ENCODE measurements at places on chromosomes 3 and 15.

- DNase-seq: no peak
Observed at GRCh38 chr3:112699436-112699978, 58.6 kb upstream of the CCDC80 start.

DNA sequence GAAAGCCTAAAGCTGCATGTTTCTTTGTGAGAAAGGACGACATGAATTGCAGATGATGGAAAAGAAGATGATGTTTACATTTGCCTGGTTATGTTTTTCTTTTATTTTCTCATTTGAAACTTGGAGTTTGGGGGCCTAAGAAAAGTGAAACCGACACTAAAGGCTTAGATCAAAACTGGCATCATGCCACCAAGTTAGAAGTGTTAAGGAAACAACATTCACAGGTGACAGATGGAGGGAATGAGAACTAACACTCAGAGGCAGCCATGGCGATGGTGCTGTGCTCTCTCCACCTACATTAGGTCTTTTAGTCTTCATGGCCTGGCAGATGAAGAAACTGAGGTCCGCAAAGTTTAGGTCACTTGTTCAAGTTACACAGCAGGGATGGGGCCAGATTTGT, 923.6 kb downstream of the TUSC7 start:
- no peak for DNase-seq

DNA sequence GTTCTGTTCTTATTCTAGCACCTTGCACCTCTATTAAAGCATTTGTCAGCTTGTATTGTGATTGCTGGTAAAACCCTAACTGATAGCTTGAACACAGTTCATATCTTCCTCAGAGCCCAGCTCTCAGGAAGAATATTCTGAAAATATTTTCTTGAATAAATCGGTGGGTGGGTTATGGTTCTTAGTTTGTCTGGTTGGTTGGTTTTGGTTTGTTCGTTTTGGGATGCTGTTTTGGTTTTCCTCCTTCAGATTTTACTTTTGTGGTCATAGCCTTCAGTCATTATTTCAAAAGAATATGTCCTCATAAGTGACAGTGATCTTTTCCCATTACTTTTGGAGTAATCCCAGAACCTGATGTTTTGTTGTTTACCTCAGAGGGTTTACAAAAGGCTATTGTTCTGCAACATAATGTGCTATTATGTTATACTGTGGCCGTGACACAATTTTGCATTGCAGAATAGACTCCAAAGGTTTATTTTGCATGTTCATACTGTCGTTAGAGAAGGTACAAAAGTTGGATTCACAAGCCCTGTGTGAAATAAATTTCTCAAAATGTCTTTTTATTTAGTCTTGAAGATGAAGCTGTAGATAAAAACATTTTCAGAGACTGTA, 2.7 kb upstream of the TMEM87A start:
- DNase-seq: no peak

DNA sequence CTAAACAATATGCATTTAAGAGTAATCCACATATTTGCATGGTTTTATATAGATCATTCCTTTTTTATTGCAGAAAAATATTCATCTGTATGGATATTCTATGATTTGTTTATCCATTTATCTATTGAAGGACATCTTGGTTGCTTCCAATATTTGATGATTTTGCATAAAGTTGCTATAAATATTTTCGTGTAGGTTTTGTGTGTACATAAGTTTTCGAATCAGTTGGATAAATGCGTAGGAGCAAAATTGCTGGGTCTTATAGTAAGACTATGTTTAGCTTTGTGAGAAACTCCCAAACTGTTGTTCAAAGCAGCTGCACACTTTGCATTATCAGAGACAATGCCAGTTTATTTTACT, 971.2 kb downstream of the DIPK2A start:
- DNase-seq: no peak

DNA sequence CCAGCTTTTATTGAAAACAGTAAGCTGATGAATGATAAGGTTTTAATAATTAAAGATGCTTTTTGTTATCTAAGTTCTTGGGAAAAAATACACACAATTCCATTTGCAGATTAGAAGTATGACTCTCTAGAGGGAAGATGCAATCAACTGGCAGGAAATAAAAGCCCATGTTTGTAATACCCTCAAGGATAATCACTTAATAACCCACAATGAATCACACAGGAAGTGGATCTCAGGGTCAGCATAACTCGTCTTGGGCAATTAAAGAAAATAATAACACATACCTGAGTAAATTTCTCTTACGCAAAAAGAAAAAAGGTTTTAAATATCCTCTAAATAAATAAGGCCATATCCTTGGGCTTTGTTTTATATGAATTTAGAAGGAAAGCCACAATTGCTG, 9.4 kb upstream of the EID1 start:
- DNase-seq: no peak

- DNase-seq: no peak
Observed at GRCh38 chr3:67860429-67860828, 206.0 kb upstream of the SUCLG2 start.

All from ovary (tissue), 10 donors.